Fibroblast of villous mesenchyme (primary cell): ENCODE measurements at places on chromosomes 11 and 22. TPM values are rescaled to one million over a fixed set of nuclear protein-coding genes. Genes with fewer than 3 reads are reported as not detected.

DNA sequence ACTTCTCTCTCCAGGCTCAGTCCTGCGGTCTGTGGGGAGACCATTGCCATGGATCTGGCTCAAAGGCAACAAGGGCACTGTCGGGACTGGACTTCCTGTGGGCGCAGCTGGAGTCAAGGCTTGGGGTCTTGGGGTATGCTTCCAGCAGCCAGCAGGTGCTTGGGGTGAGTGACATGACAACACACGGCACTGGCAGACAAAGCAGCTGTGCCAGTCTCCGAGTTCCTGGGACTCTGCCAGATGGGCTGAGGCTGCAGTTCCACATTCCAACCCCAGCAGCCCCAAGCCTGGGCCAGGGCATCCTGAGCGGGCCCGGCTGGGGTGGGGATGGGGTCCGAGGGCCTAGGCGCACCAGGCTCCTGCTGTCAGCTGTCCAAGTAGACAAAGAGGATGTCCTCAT, 12.3 kb downstream of the GUCD1 start:
- DNase-seq, result no peak

DNA sequence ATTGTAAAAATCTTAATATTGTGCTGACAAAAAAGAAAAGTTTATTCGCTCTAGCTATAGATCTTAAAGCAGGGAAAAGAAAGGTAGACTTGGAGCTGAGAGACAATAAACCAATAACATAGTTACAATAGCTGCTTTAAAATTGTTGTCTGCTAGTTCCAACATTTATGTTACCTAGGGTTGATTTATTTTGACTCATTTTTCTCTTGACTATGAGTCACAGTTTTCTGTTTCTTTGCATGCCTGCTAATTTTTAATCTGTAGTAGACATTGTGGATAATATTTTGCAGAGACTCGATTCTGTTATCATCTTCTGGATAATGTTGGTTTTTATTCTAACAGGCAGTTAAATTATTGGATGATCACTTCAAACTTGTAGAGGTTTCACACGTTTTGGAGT, 83.1 kb upstream of the TRPC6 start:
- no peak for DNase-seq

Gene IL10RA
- total RNA-seq, result not detected in 2 replicates

Gene ZP1
- not detected in 2 replicates for total RNA-seq

- DNase-seq, result peak; percentile 69
Observed at GRCh38 chr11:14411818-14412217, 52.8 kb upstream of the RRAS2 start.

Gene NEFH
- total RNA-seq, result under 0.01 and 0.32 TPM in 2 replicates

DNA sequence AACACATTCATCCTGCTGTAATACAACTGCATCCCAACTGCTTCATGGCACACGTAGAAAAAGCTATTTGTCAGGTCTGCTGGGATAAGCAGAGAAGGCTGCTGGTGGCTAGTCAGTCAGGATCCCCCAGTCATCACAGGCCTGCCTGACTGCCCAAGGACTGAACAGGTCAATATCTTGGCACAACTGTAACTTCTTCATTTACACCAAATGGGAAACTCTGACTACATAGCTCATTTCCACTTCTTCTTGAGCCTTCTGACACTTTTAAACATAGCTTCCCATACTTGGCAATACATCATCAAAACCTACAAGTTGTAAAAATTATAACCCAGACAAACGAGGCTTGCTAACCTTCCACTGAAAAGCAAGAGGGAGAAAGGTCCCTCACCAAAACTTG, 2.8 kb downstream of the TMEM9B start:
- no peak for DNase-seq

DNA sequence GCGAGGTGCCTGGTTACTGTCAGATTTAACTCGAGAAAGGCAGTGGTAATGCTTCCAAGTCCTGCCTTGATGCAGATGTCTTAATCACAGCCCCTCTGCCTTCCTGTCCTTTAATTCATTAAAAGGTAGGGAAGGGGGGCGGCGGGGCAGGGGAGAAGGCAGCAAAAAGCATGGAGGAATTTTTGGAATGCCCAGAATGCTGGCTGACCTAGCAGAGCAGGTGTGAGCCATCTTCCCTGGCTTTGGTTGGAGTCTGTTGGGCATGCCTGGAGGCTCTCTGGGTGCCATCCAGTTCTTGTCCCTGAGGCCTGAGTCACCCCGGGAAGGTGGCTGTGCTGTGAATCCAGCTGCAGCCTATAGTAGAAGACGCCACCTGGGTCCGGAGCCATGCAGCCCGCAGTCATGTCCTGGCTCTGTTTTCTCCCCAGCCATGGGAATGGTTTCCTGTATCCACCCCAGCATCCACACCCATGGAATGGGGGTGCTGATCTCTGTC, 15.6 kb downstream of the KIAA1671 start:
- DNase-seq, result no peak

Gene PRODH
- not detected in 2 replicates for total RNA-seq

DNA sequence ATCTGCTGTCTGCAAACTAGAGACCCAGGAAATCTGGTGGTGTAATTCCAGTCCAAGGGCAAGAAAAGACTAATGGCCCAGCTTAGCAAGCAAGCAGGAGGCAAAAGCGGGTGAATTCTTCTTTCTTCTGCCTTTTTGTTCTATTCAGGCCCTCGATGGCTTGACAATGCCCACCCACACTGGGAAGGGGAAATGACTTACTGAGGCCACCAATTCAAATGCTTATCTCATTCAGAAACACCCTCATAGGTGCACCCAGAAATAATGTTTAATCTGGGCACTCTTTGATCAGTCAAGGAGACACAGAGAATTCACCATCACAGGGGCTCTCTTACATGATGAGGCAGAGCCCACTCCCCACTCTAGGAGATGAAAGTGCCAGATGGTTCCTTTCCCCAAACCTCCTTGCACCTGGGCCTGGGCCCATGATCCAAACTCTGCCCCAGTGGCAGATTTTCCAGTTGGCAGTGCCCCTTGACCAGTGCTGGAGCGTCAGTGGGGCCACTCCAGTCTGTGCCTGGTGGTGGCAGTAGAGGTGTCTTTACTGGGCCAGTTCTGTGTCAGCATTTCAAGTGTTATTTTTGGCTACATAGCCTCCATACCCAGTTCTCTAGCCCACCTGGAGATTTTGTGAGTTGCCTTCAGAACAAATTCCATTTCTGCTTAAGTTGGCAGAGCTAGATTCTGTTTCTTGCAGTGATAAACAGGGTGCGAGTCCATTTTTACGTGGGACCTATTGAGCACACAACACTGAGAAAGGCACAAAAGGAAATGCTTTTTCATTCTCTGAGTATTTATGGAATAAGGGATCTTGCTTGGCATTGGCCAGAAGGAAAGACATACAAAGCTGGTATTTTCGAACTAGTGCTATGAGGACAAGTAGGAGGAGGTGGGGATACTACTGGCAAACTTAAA, 7.5 kb downstream of the ELMOD1 start:
- peak; percentile 18 for DNase-seq

- no peak for DNase-seq
Observed at GRCh38 chr11:45188127-45188526, 41.7 kb downstream of the PRDM11 start.

GRCh38 chr11:72573072-72573854, 101.0 kb downstream of the PDE2A start:
- peak; percentile 51 for DNase-seq

- peak; percentile 99 for DNase-seq
Observed at GRCh38 chr11:111814557-111815320, 48.5 kb upstream of the PPP2R1B start.

DNA sequence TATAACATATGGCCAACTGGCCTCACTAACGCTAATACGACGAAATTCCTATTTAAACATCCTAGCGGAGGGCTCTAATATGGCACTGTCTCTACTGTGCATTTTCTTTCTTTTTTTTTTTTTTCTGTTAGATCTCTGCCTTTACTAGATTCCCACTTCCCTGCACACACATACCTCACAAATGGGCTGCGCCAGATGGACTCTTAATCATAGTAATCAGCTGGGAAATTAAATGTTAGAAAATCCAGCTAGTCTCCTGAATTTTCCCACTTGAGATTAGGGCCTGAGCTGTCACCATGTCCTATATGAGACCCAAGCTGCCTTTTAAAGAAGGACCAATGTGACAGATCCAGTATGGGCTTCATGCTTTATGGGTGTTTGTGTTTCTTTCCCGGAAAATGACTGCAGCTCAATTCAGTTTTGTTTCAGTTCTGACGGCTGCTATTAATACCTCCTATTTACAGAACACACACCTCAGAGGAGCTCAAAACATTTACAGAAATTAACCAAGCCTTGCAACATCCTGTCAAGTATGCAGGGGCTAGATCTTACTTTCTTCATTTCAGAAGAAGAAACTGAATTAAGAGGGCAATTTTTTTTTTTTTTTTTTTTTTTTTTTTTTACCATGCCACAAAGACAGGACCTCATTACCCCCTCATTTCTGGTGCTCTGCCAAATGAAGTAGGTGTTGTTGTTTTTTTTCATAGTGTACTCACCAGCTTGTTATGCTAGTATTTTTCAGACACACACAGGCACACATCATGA, 49.8 kb upstream of the BLID start:
- DNase-seq, result peak; percentile 75

DNA sequence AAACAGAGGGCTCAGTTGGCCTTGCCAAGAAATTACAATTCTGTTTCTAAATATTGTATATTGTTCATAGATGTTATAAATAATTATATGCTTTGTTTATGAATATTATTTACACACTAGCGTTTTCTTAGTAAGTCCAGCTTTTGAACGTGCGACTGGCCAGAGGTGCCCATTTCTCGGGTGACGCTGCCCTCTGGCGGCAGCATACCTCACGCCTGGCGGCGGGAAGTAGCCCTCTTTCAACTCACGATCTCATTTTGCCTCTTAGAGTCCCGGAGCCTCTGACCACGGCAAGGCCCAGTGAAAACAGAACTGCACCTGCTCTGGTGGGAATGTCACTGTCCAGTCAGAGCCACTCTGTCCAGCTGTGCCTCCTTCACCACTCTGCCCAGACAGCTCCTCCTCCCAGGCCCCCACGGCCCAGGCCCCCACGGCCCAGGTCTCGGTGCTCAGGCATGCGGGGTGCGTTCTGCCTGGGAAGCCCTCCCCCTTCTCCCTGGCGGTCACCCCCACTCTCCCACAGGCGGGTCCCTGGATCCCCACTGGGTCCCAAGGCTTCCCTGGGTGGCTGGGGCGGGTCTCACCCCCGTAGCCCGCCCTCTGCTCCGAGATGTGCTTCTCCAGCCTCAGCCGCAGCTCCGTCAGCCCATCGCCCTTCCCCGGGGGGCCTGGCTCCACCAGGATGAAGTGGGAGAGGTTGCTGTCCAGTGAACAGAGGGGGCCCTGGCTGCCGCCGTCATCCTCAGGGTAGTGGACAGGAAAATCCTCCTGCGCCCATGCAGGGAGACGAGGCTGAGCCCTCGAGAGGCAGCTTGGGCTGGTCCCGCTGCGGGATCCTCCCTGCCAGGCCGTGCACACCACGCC, 19.3 kb downstream of the TSSC4 start:
- DNase-seq, result peak; percentile 78

Gene ANO1
- not detected in 2 replicates for total RNA-seq

DNA sequence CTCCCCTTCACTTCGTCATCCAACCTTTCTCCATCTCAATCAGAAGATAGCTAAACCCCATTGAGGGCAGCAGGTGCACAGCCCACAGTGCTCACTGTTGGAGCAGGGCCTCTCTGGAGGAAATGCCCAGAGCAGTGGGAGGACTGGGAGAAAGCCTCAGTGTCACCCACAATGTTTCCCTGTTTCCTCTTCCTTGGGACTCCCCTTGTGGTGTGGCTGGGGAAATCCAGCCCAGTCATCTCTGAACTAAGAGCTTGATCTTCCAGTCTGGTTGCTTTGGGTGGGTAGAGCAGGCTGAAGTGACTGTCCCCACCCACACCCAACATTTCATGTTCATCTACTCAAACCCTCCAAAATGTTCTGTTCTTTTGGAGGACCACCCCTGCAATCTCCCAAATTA, 29.8 kb upstream of the EED start:
- no peak for DNase-seq

GRCh38 chr11:101195294-101195693, 65.7 kb upstream of the PGR start:
- DNase-seq, result no peak

Gene LZTR1
- 55.1 and 60.9 TPM in 2 replicates for total RNA-seq

GRCh38 chr11:27295928-27296327, 67.1 kb downstream of the CCDC34 start:
- no peak for DNase-seq

Gene OR8I2
- total RNA-seq, result not detected in 2 replicates

- no peak for DNase-seq
Observed at GRCh38 chr11:92259861-92260260, 35.2 kb downstream of the FAT3 start.

DNA sequence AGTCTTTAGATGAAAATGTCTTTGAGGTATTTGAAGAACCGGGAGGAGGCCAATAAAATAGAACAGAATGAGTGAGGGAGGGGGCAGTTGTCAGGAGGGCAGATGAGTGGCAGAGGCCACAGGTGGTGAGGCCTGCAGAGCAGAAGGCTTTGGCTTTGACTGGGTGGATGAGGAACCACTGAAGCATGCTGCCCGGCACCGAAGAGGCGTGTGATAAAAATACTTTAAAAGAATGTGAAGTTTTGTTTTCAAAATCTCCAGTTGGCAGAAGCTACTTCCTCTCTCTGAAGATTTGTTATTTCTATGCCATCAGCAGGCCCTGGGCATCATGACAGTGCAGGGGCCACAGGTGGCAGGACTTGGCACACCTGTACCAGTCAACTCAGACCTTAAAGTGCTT, 6.3 kb downstream of the MS4A12 start:
- DNase-seq, result no peak

Gene MYBPC3
- total RNA-seq, result not detected in 2 replicates

DNA sequence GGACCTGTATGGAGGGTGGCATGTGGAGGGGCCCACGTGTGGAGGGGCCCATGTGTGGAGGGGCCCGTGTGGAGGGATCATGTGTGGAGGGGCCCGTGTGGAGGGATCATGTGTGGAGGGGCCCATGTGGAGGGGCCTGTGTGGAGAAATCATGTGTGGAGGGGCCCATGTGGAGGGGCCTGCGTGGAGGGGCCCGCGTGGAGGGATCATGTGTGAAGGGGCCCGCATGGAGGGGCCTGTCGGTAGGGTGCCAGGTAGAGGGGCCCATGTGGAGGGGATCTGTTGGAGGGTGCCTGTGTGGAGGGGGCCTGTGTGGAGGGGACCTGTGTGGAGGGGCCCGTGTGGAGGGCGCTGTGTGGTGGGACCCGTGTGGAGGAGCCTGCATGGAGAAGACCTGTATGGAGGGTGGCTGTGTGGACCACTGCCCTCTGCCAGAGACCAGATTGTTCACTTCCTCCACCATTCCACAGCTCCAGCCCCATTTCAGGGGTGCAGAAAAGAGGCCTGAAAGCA, 47.0 kb downstream of the IGLL5 start:
- no peak for DNase-seq

Gene CDC42EP1
- total RNA-seq, result 22.9 and 33.2 TPM in 2 replicates

- no peak for DNase-seq
Observed at GRCh38 chr22:38839686-38840085, 4.1 kb downstream of the NPTXR start.

Gene GLYAT
- total RNA-seq, result not detected in 2 replicates

Gene OR5AS1
- not detected in 2 replicates for total RNA-seq

Gene CCDC134
- 11.3 and 16.0 TPM in 2 replicates for total RNA-seq

Gene HTR3A
- total RNA-seq, result not detected in 2 replicates
